ENCODE measurements at places on chromosomes 3 and 15. TPM values are rescaled to one million over a fixed set of nuclear protein-coding genes. Genes with fewer than 3 reads are reported as not detected.
A peak's percentile ranks its signal among the peaks of the same experiment; 100 is the strongest.

ZNF662 gene
- 3.2 TPM for polyA plus RNA-seq

CHRFAM7A gene
- 1.7 TPM for polyA plus RNA-seq

ADGRG7 gene
- polyA plus RNA-seq: not detected

HES1 gene
- polyA plus RNA-seq: 9.2 TPM

CALML4 gene
- 1.6 TPM for polyA plus RNA-seq

MORC1 gene
- polyA plus RNA-seq: not detected

ISY1 gene
- 16.2 TPM for polyA plus RNA-seq

GRCh38 chr3:17806201-17806600 lies 63.8 kb upstream of the TBC1D5 start:
- DNase-seq: no peak

GRCh38 chr3:167605871-167606270 lies 47.9 kb downstream of the WDR49 start:
- DNase-seq: no peak

DNA sequence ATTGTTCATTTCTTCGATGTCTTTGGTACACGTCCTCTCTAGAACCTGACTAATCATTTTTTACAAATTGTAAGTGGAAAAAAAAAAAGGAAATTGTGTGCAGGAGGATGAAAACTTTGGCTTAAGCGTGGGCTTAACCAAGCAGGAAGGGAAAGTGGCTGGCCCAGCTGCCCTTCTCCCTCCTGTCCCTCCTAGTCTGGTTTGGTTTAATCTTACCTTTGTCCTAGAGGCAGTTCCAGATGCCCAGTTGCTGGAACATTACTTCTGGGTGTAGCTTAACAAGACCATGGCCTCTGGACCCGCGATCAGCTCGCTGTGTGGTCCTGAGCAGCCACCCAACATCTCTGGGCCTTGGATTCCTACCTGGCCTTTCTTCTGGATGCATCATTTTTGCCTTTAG lies 15.4 kb downstream of the PAQR5 start:
- DNase-seq: no peak

DNA sequence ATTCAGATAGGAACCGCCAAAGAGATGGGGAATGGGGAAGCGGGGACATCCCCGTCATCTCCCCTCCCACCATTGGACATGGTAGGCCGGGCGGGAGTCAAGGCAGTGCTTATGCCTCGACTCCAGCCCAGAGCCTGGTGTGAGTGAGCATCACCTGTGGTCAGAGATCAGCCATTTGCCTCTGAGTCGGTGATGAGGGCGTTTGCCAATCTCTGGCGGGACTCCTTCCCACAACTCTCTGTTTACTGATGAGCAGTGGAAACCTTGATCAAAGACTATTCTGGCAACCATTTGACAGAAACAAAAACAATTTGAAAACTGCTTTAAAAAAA lies 63.9 kb upstream of the HES1 start:
- no peak for DNase-seq

DNA sequence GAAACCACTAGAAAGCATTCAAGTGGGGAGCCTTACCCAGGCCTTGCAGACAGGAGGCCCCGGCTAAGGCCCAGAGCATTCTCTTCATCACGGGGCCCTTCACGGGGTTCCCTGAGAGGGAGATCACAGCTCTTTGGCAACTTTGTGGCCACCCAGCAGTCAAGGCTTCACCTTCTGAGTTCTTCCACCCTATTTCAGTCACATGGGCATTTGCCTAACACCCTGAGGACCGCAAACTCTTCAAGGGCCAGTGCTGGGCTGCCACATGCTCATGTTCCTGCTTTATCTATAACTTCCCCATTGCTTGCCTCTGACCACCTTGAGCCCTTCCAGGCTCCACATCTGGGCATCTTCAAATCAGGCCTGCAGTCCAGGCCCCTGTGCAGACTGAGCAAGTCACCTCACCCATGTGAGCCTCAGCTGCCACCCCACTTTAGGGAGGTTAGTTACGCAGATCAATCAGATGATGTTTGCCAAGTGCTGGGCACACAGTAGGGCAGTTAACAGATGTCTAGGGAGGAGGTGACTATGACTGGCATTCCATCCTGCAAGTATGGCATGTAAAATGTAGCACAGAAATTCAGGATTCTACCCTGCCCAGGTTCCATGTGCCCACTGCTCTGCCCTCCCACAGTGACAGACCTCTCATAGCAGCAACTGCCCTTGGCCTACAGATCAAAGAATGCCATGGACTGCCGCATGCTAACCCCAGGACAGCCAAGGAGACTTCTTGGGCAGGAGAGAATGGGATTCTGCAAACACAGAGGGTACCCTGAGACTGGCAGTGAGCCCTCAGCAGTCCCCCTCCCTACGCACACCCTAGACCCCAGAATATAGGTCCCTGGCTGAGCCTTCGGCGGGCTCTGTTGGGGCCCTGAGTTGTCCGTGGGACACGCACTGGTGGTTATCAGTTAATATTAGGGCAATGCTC lies 37.6 kb upstream of the ZNF710 start:
- DNase-seq: peak; percentile 22

DNA sequence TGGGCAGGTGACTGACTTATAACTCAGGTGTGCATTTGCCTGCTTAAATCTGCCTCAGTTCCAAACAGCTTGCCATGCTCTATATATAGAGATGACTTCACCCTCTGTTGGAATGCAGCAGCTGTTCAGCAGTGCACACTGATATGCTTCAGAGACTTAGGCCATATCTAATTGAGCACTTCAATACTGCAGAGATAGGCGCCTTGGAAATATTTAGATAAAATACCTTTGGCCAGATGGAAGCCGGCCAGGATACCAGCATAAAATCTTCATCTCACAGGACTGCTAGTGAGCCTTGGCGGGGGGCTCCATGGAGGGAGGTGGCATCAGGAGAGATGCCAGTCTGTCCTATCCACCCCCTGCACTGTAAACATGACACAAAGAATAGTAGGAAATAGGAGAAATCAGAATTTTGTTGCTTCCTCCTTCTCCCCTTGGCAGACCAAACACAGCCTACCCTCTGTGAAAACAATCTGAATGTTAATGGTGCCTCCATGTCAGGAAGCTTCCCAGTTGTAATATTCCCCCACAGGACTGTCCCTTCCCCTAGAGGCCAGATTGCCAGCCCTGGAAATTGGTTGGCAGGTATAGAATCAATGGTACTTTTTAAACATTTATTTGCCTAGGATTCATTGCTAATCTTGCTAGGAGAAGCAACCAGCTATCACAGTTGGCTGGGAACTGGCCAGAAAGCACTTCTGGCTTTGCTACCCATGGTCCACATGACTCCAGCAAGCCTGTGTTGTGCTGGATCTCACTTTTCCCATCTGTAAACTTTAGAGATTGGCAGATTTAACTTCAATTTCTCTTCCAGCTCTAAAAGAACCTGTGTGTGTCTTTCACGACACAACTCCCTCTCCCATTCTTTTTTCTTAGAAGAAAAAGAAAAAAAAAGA lies 215.5 kb upstream of the KCNMB2 start:
- peak; percentile 61 for DNase-seq

- no peak for DNase-seq
Measured at GRCh38 chr3:182364723-182365650, 428.3 kb upstream of the ATP11B start.

DNA sequence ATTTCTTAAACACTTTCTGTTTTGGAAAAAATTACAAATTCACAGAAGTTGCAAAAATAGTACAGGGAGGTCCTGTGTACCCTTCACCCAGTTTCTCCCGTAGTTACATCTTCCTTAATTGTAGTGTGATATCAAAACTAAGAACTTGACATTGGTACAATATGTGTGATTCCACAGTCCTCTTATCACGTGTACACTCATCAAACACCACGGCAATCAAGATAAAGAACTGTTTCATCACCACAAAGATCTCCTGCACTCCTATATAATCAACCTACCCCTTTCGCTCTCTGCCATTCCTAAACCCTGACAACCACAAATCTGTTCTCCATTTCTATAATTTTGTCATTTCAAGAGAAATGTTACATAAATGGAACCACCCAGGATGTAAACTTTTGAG lies 31.4 kb downstream of the POMGNT2 start:
- DNase-seq: no peak

DNA sequence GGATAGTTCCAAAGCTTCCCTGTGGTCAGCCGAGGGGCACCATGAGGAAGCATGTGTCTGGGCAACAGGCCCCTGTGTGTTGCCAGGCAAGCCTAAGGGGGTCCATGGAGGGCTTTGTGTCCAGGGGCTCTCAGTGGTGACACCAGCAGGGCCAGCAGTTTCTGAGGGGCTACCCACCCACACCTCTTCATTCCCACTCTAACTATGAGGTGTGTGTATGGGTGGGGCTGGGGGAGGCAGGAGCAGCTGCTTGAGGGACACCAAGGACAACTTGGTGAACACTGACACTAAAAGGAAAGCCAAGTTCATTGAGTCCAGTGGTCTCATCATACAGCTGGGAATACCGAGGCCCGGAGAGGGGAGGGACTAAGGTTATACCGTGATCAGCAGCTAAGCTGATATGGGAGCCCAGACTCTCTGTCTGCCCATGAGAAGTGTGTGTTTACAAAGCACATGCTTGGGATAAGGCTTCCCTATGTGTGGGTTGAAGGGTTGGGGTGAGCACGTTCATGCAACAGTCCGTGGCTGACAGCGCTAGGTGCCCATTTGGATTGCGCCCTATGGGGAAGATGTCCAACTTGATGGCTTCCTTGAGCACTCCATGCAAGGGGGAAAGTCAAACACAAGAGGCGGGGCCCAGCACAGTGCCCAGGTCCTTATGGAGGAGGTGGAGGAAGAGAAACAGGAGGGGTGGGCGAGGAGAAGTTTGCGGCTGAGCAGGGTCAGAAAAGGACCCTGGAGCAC lies 34.8 kb upstream of the CHRNB4 start:
- no peak for DNase-seq

GRCh38 chr15:96849271-96849900 lies 518.9 kb downstream of the NR2F2 start:
- DNase-seq: no peak

DNA sequence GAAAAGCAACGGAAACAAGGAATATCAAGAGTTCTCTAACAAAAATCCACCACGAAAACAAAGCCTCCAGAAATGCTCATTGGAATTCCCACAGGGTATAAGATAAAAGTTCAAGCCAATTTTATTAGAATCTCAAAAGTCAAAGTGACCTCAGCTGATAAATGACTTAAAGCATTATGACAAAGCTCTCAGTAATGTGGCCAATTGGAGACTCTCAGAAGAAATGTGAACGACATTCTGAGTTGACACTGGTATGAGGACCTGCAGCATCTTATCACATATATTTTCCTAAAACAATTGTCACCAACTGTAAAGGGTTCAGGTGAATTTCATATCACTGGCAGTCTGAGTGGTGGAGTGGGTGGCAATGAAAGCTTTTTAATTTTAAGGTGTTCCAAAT lies 199.1 kb downstream of the FOXP1 start:
- no peak for DNase-seq

DNA sequence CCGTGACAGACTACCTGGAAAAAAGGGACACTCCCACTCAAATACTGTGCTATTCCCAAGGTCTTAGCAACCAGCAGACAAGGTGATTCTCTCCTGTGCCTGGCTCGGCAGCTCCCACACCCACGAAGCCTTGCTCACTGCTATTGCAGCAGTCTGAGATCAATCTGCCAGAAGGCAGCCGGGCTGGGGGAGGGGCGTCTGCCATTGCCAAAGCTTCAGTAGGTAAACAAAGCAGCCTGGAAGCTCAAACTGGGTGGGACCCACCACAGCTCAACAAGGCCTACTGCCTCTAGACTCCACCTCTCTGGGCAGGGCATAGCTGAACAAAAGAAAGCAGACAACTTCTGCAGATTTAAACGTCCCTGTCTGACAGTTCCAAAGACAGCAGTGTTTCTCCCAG lies 128.4 kb upstream of the SETMAR start:
- no peak for DNase-seq

DNA sequence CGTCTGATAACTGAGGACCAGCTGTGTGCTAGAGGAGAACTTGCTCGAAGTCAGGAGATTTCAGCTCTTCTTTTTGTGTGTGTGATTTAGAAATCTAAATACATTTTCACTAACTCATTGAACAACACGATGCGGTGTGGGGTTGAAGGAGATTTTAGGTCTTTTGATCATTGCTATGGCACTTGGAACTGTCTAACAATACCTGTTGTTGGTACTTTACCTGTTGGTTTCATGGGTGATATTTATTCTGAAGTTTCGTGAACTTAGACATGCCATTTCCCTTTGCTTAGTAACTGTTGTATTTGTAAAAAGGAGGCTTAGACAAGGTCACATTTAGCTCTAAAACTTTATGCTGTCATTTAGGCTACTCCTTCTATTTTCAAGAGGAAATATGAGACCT lies 99.9 kb downstream of the ITPR1 start:
- no peak for DNase-seq

DNA sequence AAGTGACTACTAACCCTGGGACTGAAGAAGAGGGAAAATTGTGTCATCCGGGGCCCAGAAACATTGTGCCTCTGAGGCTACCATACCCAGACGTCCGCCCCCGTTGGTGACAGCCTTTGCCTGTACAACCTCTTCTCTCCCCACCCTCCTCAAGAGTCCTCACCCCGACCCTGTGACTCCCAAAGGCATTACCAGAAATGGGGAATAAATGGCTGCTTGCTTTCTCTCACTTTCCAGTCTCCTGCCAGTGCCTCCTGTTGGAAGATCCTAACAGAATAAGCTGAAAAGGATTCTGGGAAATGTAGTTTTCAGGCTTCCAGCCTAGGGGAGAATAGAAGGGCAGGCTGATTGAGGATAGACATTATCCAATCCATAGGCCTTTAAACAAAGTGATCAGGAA lies 30.8 kb upstream of the SLC25A36 start:
- no peak for DNase-seq

- DNase-seq: no peak
Measured at GRCh38 chr15:54273928-54274327, 295.7 kb downstream of the UNC13C start.

- DNase-seq: no peak
Measured at GRCh38 chr3:36850743-36851142, 86.4 kb upstream of the DCLK3 start.

DNA sequence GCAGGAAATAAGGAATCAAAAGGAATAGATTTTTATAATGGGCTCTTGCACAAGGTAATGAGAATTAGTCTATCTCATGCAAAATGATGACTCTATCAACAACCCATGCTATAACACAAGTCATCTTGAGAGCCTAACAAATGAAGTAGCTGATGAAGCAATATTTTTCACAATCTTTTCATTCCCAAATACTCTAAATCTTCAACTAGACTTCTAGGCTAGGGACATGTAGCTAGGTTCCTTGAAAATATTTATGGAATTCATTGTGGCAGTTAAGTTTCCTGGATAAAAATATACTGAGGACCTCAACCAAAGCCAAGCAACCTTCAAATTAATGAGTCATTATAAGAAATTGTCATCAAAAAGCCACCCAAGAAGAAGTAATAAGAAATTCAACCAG lies 55.4 kb downstream of the DCBLD2 start:
- DNase-seq: no peak

DNA sequence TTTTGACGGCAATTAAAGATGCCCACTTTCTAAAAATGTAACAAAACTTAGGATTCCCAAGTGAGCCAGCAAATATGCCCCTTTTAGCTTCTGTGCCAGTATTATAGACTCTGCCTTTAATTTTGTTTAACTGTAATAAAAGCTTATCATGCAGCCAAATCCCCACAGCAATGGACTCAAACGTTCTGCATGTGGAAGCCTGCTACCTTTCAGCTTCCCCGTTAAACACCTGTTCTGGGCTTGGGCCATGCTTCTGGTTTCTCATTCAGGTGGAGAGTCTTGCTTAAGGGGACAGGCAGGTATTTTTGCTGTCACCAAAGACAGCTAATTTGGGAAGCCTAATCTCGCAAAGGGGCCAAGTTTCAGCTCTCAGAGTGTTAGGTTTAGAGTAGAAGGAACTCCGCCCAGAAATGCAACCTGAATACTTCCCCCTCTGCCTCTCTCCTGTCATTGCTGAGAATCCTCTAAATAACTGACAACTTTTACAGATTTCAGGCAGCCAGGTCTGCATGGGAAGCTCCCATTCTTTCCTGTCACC lies 399.4 kb upstream of the ATP11B start:
- DNase-seq: no peak

- no peak for DNase-seq
Measured at GRCh38 chr15:31869686-31870307, 160.5 kb upstream of the CHRNA7 start.

Data from heart left ventricle (tissue), 16 donors.